Fibroblast of lung (primary cell): ENCODE measurements at places on chromosomes 6 and 20. TPM values are rescaled to one million over a fixed set of nuclear protein-coding genes. Genes with fewer than 3 reads are reported as not detected.

The GSTA2 gene
- total RNA-seq, result not detected in 2 replicates

The ZC2HC1B gene
- not detected in 2 replicates for total RNA-seq

The ETV7 gene
- total RNA-seq, result 1.0 and 1.5 TPM in 2 replicates

The EPHA7 gene
- under 0.01 TPM in 1 of 2 replicates, not detected in the other for total RNA-seq

The NMBR gene
- total RNA-seq, result under 0.01 TPM in 1 of 2 replicates, not detected in the other

The MROH8 gene
- total RNA-seq, result 1.2 and 1.3 TPM in 2 replicates

The ELOVL4 gene
- total RNA-seq, result 4.6 and 6.4 TPM in 2 replicates

The SYNCRIP gene
- total RNA-seq, result 41.1 and 44.3 TPM in 2 replicates
